ENCODE measurements at places on chromosomes 3 and 15. TPM values are rescaled to one million over a fixed set of nuclear protein-coding genes. Genes with fewer than 3 reads are reported as not detected.

GRCh38 chr3:49723296-49723627 is 489 bp downstream of the GMPPB start:
- peaks cover 1% of the 10 kb centered on the region for H3K36me3 ChIP-seq
- peaks cover 22% of the 10 kb centered on the region for H3K4me1 ChIP-seq
- H3K4me3 ChIP-seq, result peak overlapping the region; percentile 92
- DNase-seq, result peak; percentile 38

- no peak overlapping the region for H3K27ac ChIP-seq
- DNase-seq, result no peak
- H3K27me3 ChIP-seq, result no peaks in the 10 kb centered on the region
- peaks cover 5% of the 10 kb centered on the region for H3K36me3 ChIP-seq
- no peak overlapping the region for H3K4me3 ChIP-seq
- peaks cover 5% of the 10 kb centered on the region for H3K4me1 ChIP-seq
Measured at GRCh38 chr3:107662124-107662507, 139.4 kb downstream of the BBX start.

GRCh38 chr3:173841334-173841733 is 443.8 kb downstream of the NLGN1 start:
- H3K4me1 ChIP-seq, result peaks cover 4% of the 10 kb centered on the region
- no peak overlapping the region for H3K4me3 ChIP-seq
- H3K27ac ChIP-seq, result no peak overlapping the region
- DNase-seq, result no peak
- no peaks in the 10 kb centered on the region for H3K36me3 ChIP-seq
- H3K27me3 ChIP-seq, result no peaks in the 10 kb centered on the region

- H3K4me3 ChIP-seq, result no peak overlapping the region
- H3K4me1 ChIP-seq, result no peaks in the 10 kb centered on the region
- H3K27me3 ChIP-seq, result peaks cover 12% of the 10 kb centered on the region
- no peaks in the 10 kb centered on the region for H3K36me3 ChIP-seq
- DNase-seq, result no peak
- no peak overlapping the region for H3K27ac ChIP-seq
Measured at GRCh38 chr15:93154666-93155065, 65.7 kb upstream of the RGMA start.

Gene PAQR5
- total RNA-seq, result 12.6 TPM
